Fibroblast of skin of scalp (primary cell): ENCODE measurements at places on chromosomes 13 and 19.

DNA sequence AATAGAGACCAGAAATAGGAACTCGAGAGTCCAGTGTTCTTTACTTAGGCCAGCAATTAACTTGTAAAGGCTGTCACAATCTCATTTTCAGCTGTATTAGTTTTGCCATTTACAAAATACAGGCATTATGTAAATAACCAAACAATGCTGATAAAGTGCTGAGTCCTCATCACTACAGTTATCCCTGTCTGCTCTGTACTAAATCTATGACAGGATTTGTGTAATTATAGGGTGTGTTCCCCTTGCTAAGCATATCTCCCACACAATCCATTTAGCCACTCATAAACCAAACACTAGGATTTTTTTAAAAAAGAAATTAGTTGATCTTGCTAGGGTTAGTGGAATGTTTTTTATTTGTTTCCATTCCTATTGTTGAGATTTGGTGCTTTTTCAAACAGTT lies 23.2 kb downstream of the PDX1 start:
- DNase-seq = no peak

DNA sequence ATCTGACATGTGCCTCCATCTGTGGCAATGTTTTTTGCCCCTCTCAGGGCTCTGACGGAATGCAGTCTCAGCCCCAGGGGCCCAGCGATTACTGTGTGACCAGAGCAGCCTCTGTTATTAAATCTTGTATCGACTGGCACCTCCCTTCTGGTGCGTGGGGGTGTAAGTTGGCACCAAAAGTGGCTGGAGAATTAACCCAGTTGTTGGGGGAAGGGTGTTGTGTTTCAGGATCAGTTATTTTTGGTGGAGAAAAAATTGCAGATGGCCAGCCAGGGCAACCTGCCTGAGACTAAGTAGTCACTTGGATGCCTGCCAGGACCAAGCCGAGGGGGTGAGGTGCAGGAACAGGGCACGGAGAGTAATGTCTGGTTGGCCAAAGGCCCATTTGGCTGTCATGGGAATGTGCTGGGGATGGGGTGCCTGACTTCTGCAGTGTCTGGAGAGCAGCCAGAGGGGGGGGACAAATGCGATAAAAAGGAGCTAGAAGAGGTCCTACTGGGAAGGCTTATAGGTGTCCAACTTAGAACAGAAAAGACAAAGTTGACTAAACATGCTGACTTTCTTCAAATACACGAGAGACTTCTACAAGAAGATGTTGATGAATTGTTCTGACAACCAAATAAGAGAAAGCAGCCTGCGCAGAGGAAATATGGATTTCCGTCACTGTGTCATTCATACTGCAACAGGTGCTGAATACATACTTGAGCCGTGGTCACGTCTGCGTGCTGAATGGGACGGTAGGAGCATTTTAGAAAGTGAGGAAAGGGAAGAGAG lies 69.8 kb downstream of the SIAH3 start:
- DNase-seq = peak; percentile 11

DNA sequence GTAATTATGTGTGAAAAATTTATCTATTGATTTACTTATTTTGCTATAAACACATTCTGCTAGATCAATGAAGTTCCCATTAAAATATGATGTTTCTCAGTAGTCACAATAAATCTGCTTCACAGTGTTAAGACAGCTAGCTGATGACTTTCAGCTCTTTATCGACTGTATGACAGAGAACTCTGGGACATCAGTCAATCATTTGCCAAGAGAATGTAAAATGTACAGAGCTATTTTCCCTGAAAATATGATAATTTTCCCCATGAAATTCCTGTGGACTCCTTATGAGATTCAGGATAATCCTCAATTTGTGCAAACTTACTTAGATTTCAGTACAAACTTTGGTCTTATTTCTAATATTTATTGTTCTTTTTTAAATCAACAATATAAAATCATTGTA lies 430.5 kb downstream of the SLITRK6 start:
- DNase-seq = no peak

GRCh38 chr13:49550942-49551644 lies 34.3 kb downstream of the RCBTB1 start:
- no peak for DNase-seq

GRCh38 chr19:39167461-39168257 lies 29.1 kb upstream of the NCCRP1 start:
- no peak for DNase-seq

DNA sequence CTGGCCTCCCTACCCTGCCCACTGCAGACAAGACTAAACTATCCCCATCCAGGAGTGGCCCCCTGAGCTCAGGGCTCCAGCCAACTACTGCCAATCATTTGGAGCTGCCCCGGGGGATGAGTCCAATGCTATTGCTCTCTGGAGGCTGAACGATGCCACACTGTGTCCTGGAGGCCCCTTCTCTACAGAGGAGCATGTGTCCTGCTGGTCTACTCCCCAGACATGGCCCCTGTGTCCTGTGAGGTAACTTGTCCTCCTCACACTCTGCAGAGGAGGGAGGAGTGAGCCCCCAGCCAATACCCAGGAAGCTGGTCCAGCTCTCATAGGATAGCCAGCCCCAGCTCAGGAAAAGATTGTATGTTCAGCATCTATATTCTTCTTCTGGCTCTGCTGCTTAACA lies 159.1 kb upstream of the GPR12 start:
- DNase-seq = no peak

GRCh38 chr19:33245948-33246708 lies 20.5 kb upstream of the SLC7A10 start:
- DNase-seq = no peak

- DNase-seq = peak; percentile 91
These were observed 115.3 kb downstream of the LRCH1 start for GRCh38 chr13:46668302-46668720.

DNA sequence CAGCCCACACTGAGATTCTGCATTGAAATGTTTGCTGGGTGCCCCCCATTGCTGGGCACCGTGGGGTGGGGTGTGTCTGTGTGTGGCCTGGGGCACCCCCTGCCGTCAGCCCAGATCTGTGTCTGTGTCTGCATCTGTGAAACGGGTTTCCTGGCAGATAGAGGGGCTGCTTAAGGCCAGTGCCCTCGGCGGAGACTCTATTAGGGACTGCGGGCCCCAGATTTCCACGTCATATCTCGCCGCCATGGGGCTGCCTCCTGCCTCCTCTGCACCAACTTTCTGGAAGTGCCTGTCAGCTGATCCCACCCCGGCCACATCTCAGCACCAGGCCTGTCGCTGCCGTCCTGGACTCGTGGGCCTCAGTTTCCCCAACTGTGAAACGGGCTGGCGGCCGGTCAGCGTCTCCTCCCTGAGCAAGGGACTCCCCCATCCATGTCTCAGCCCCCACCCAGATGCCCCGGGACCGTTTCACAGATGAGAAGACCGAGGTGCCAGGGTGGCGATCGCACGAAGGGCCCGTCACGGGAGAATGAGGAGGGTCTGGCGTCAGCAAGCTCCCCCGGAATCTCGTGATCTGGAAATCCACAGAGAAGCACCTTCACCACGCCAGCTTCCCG lies 21.4 kb downstream of the ARID3A start:
- no peak for DNase-seq

DNA sequence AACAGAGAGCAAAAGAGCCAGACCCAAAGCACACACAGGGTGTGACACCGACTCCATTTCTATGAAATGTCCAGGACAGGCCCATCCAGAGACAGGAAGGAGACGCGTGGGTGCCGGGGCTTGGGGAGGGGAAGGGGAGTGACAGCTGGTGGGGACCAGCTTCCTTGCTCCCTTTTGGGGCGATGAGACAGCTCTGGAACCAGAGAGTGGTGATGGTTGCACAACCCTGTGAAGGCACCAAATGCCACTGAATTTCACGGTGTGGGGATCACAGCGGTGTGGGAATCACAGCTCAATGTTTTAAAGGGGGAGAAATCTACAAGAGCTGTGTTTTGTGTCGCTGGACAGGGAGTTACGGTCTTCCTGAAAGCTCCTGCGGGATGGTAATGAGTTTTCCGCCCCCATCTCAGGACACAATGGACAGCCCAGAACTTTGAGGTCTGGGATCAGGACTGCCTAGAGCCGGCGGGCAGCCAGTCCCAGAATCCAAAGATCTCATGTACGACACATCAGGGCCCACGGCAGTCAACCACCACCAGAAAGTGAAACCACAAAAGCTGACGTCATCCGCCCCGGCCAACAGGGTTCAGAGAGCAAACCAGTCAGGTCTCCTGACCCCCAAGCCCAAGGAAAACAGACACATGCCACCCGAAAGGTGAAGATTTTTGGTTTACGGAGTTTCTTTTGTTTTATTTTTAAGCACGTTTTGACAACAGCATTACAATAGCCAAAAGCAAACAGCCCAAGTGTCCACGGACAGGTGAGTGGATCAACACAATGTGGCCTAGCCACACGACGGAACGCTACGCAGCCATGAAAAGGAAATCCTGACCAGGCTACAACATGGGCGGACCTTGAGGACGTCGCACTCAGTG lies 7.3 kb downstream of the SGTA start:
- no peak for DNase-seq

DNA sequence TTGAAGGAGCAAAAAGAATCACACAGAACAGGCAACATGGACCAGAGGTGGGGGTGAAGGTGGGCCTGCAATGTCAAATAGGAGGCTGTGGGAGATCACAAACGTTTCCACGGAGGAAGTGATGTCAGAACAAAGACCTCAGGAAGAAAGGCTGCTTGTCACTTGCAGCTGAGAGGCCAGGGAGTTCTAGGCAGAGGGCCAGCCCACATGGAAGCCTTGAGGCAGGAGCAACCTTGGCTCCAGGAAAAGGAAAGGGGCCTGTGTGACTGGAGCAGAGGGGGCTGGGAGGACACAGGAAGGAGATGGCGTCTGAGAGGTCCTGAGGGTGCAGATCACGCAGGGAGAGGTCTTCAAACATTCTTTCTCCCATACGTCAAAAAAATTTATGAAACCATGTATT lies 16.3 kb downstream of the ZNF160 start:
- DNase-seq = no peak
